ENCODE measurements at places on chromosomes 3 and 15.
A peak's percentile ranks its signal among the peaks of the same experiment; 100 is the strongest.

DNA sequence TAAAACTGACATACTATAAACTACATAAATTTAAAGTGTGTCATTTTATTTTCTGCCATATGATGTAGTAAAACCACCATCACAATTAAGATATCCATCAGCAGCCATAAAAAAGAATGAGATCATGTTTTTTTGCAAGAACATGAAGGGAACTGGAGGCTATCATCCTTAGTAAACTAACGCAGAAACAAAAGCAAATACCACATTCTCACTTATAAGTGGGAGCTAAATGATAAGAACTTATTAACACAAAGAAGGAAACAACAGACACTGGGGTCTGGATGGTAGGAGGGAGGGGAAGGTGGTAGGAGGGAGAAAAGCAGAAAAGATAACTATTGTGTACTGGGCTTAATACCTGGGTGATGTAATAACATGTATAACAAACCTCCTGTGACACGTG is 24.6 kb downstream of the CCDC14 start:
- peak; percentile 10 for DNase-seq

DNA sequence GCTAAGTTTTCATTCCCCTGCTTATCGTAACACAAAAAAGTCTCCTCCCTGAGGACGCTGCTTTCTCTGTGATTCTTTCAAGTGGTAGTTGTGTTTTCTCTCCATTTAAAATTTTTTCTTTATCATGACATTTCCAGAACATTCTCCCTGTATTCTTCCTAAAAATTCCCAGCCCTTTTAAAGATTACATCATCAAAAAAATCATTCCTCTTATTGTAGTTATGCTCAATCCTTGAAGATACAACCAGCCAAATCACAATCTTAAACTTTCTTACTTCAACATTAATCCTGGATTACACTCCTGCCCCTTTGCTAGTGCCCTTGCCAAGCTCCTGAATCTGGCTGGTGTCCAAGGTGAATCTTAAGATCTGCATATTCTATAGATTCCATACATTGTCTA is 163.7 kb upstream of the CBLB start:
- no peak for DNase-seq

- DNase-seq: no peak
These were observed 102.0 kb upstream of the THRB start for GRCh38 chr3:24596626-24597025.

GRCh38 chr3:134799393-134799792 is 4.3 kb downstream of the EPHB1 start:
- DNase-seq: no peak

GRCh38 chr3:183698318-183698751 is 738 bp downstream of the YEATS2 start:
- peak; percentile 11 for DNase-seq

DNA sequence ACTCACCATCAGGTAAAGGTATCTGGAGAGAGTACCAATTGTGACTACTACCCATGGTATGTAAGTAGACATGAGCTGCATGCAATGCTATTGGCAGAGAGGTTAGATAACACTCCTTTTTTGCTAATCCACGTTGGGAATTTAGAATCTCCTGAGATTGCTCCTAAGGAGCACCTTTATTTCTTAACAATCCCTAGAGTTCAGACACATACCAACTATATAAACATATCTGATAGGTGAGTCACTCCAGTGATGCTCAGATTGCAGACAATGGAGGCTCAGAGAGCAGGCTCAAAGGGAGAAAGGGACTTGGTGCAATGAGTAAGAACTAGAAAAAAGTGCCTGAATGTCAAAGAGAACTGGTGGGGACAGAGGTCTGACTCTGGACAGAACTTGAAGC is 47.0 kb upstream of the LRRFIP2 start:
- DNase-seq: peak; percentile 90
